ENCODE measurements at places on chromosomes 6 and 20.

GRCh38 chr6:99013145-99013544, 65.4 kb upstream of the FBXL4 start:
- DNase-seq = no peak

- no peak for DNase-seq
Observed at GRCh38 chr6:41939848-41940758, 1.5 kb downstream of the CCND3 start.

DNA sequence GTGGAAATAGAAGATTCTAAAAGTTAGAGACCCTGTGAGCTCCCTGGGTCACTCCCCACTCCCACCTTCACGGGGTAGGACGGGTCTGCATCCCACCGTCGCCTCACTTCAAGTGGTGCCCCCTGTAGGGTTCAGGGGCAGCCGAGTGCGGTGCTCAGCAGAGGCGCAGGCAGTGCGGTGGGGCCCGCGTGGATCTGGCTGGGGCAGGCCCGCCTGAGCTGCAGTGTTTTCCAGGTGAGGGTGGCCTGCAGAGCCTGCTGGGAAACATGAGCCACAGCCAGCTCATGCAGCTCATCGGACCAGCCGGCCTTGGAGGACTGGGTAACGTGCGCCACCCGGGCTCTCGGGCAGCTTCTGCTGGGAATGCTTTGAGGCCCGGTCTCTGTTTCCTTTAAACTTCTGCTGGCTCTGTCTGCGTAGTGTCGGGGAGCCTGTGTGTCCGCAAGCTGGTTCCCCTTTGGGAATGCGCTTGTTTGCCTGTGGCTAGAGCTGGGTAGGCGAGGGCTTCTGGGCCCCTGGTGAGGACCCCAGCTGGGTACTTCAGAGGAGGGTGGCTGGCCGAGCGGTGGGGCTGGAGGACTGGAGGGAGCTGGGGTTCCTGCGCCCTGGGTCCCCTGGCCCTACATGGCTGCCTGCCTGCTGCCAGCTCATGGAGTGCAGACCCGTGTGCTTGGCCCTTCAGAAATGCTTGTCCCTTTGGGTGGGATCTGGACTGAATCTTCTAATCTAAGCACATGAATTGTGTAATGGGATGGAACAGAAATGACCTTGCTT, 3.8 kb downstream of the ADRM1 start:
- no peak for DNase-seq

- no peak for DNase-seq
Observed at GRCh38 chr20:43171930-43172329, 17.8 kb downstream of the PTPRT start.

DNA sequence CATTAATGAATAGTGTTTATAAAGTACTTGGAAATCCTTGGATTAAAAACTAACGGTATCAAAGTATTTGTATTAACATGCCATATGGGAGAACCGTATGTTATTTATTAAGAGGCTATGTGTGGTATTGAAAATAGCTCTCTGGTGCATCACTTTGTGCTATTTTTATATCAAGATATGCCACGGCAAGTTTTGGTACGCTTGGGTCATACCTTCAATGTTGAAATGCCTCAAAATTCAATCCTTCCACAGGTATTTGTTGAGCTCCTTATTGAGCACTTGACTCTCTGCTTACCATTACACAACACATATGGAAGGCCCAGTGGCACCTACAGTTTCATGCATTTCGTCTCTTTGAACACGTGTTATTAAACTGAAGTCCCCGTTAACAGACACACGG, 647.9 kb downstream of the KIF16B start:
- DNase-seq = no peak

- DNase-seq = no peak
Observed at GRCh38 chr6:134287859-134288537, 29.9 kb downstream of the SGK1 start.

GRCh38 chr6:33000055-33000454, 9.3 kb downstream of the HLA-DOA start:
- DNase-seq = no peak

- DNase-seq = no peak
Observed at GRCh38 chr6:14384175-14384949, 266.8 kb downstream of the CD83 start.

GRCh38 chr6:121142093-121142492, 192.2 kb downstream of the TBC1D32 start:
- no peak for DNase-seq

GRCh38 chr20:61256824-61257223, 4.8 kb downstream of the CDH4 start:
- no peak for DNase-seq

- no peak for DNase-seq
Observed at GRCh38 chr6:91482498-91482897, 895.6 kb upstream of the MAP3K7 start.

DNA sequence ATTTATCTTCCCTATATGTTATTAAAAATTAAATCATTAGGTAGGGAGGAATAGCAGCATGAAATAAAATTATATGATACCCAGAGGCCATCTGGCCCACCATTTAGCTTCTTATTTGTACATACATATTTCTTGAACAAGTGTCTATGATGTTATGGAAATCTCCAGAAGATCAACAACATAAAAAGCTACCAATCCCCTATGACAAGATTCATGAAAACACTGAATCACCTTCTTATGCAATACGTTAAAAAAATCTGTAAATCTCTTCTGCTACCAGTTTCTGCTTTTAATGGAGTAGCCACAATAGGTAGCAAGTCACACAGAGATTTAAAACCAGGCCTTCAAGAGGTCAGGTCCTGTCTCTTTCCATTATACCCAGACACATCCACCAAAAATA, 125.8 kb upstream of the ENPP5 start:
- DNase-seq = no peak

DNA sequence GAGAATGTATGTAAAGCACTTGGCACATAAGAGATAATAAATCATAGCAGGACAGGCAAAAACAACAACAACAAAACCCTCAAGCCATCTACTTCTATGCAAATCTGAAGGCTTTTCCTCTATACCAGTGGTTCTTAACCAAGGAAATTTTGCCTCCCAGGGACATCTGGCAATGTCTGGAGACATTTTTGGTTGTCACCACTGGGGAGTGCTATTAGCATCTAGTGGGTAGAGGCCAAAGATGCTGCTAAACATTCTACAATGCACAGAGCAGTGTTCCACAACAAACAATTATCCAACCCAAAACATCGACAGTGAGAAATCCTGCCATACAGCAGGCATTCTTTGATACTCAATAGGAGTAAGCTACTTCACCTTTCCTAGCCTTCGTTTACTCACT, 28.2 kb downstream of the NDRG3 start:
- no peak for DNase-seq

DNA sequence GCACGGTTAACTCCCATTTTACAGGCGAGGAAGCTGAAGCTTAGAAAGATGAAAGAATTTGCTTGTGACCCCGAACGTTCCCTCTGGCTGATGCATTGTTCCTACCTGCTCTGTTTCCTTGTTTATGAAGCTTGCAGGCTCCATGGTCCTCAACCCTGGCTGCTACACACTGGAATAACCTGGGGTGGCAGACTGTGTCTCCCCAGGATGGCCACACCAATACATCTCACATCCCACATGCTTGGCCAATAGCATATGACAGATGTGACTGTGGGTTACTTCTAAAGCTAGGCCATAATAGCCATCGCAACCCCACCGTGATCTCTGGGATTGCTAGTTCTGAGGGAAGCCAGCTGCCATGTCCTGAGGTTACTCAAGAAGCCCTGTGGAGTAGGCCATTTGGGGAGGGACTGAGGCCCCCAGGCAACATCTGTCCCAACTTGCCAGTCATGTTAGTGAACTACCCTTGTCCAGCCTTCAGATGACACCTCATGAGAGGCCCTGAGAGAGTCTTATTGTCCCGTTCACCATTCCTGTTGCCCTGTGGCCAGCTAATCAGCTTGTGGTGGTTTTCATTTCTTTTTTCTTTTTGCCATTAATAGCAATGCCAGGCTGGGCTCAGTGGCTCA, 6.7 kb upstream of the FAM110A start:
- no peak for DNase-seq

- DNase-seq = no peak
Observed at GRCh38 chr6:7636151-7636550, 46.2 kb downstream of the SNRNP48 start.

- DNase-seq = no peak
Observed at GRCh38 chr6:43077333-43077809, 1.3 kb downstream of the PTK7 start.

DNA sequence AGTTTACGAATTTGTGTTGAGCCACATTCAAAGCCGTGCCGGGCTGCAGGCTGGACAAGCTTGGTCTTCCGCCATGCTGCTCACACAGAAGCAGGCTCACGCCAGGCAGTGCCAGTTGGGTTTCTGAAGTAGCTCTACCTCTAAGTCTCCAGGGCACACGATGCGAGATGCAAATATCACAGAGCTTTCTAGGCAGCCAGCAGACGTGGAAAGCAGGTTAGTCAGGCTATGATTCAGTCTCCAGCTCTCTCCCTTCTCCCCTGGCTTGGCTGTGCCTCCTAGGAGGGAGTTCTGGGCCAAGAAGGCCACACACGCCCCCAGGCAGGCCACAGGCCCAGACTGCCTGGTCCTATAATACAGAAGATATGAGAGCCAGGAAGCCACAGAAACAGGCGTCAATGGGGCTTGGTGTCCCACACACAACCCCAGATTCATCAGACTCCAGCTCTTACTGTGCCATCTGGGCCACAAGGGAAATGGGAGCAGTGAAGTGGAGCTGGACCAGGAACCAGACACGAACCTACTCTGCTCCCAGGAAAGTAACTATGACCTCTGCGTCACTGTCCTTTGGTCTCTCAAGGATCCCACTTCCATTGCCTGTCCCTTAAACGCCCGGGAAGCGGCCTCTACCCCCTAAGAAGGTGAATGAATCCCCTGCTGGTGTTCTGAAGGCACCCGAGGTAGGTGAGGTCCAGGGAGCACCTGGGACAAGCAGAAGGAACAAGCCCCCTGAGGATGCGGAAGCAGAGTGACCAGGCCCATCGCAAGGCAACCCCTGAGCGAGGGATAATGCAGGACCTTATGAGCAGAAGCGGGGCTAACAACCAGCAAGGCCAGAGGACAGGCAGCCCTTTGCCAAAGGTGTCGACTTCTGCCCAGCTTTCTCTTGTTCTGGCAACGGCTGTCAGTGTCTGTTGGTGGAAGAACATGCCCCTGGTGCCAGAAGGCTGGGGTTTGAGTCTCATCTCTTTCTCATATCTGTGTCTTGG, 61.2 kb downstream of the GFOD1 start:
- DNase-seq = no peak

DNA sequence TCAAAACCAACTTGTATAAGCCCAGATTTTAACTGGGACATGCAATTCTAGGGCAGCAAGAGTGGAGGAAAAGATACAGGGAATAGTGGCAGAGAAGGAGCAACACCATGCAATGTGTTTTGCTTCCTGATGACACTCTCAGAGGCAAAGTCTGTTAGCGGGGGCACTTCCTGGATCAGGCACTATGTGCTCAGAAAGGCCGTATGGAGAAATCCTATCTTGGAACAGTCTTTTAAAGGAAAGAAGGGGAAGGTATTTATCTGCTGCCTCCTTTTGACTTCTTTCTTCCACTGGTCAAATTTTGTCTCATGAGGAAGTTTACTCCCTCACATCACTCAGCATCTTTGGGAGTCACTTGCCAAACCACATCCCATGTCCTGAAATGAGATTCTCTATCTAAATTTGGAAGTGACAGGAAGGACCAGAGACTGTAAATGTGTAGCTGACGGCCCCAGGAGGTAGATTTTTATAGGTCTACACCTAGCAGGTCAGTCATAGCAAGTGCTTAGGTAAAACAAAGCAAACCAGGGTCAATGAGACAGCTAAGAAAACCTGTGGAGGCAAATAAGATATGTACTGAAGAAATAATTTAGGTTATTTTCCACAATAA, 91.7 kb upstream of the ELOVL5 start:
- no peak for DNase-seq

DNA sequence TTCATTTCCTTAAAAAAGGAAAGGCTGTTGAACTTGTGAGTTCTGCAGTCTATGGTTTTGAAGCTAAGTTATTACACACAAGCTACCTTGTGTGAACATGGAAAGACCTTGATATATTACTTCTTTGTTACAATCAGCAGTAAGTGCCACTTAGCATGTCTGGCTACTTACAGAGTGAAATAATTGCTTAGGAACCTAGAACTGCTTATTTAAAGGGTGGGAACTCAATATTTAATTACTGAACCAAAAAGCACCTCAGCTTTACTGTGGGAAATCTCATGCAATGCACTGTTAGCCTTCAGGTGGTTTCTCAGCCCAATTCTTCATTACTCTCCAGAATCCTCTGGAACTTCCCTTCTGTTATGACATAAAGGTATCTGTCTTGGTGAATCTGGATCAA, 17.9 kb downstream of the PERP start:
- DNase-seq = no peak

DNA sequence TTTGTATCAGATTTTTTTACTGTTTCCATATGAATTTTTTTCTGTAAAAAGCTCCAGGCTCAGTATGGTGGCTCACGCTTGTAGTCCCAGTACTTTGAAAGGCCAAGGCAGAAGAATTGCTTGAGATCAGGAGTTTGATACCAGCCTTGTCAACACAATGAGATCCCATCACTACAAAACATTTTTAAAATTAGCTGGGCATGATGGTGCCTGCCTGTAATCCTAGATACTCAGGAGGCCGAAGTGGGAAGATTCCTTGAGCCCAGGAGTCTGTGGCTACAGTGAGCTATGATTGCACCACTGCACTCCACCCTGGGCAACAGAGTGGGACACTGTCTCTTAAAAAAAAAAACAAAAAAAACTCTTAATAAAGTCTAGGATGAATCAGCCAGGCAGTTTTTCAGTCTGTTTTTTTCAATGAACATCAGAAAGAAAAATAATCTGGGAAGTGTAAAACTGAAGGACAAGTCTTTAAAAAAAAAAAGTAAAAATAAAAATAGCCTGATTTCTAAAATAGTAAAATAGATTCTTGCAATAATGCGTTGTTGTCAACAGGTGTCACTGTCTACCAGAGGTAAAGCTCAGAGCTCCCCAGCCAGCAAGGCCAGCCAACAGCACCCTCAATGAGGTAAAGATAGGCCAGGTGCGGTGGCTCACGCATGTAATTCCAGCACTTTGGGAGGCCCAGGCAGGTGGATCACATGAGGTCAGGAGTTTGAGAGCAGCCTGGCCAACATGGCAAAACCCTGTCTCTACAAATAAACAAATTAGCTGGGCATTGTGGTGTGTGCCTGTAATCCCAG, 9.3 kb upstream of the ATG5 start:
- peak; percentile 24 for DNase-seq

DNA sequence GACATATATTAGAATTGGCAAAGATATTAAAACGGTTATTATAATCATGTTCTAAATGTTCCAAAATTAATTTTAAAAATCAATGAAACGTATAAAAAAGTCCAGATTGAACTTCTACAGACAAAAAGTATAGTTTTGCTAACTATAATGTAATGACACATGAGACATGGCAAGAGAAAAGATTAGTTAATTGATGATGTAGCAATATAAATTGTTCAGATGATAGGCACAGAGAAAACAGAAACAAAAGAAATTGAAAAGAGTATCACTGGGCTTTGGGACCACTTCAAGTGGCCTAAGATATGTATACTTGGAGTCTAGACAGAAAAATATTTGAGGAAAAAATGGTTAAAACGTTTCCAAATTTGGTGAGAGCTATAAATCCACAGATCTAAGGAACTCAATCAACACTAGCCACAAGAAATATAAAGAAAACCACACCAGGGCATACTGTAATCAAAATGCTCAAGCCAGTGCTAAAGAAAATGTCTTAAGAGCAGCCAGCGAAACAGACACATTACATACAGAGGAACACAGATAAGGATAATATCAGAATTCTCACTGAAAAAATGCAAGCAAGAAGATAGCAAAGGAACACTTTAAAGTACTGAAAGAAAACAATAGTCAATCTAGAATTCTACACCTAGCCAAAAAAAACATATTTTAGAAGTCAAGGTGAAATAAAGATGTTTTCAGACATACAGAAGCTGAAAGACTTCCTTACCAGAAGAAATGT, 172.6 kb upstream of the FOXQ1 start:
- no peak for DNase-seq

GRCh38 chr6:3208098-3208774, 19.2 kb downstream of the TUBB2B start:
- DNase-seq = no peak
